Activated CD4-positive, alpha-beta T cell treated with anti-CD3 and anti-CD28 coated beads for 36 hours (primary cell): ENCODE measurements at places on chromosomes 3 and 15.
A peak's percentile ranks its signal among the peaks of the same experiment; 100 is the strongest.

DNA sequence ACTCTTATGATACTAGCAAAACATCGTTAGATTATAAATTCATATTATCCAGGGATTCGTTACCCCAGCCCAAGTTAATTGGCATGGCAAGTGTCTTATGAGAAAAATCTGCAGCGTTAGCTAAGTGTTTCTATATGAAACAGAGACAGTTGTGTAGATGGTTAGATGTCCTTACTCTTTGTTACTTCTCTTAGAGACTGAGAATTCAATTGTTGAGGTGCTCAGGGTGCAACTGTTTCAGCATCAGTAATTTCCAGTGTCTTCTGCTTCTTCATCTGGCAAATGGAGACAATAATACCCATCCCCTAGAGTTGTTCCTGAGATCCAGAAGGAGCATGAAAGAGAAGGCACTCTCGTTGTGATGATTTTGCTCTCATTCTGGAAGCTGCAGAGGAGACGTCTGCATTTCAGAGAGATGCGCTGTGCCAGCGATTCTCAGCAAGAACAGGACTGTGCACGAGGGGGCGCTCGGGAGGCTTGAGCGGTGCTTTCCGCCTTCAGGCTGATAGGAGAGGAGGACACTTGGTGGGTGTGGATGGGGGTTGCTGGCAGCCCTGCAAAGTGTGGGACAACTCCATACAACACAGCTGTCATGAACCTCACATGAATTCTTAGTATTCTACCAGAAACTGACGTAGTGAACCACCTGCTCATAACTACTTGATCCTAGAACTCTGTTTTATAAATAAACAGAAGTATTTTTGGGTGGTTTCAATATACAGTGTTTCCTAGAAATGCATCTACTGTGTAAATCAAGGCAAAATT is 39.7 kb upstream of the SPSB4 start:
- H3K4me3 ChIP-seq: no peak overlapping the region
- H3K36me3 ChIP-seq: no peaks in the 10 kb centered on the region
- DNase-seq: peak; percentile 93
- H3K27me3 ChIP-seq: peaks cover 12% of the 10 kb centered on the region
- H3K27ac ChIP-seq: no peak overlapping the region

GRCh38 chr15:27706300-27706699 is 392.8 kb downstream of the OCA2 start:
- H3K4me3 ChIP-seq: no peak overlapping the region
- no peaks in the 10 kb centered on the region for H3K27me3 ChIP-seq
- DNase-seq: no peak
- no peak overlapping the region for H3K27ac ChIP-seq
- H3K4me1 ChIP-seq: no peaks in the 10 kb centered on the region
- H3K36me3 ChIP-seq: no peaks in the 10 kb centered on the region

DNA sequence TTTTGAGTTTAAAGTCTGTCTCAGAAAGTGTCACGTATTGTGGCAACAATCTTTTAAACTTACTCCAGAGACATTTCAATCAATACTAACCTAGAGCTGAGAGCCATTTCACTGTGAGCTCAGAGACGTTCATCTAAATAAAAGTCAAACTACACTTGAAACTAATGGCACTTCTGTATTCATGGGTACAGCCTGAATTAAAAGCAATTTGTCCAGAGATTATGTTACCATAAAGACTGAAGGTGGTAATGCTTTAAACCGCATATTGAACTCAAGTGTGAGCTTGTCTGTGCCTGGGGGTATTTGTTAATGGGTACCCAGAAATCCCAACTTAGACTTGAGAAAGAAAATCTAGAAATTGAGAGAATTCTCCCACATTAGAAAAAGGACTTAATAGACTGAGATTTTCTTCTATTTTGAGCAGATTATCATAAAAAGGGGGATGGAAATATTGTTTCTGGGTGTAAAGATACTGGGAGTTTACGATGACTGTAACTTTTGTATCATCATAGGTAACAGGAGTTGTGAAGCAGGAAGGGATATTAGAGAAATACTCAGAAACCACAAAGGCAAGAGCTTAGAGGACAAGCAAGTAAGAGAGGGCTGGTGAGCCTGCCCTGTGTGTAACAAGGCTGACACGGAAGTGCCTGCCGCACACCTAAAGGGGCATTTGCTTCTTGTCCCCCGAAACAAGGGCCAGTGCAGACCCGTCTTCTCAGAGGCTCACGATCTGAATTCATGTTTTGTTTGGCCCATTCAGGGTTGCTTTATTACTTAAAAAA is 36.9 kb downstream of the LRIG1 start:
- H3K27me3 ChIP-seq: peaks cover 2% of the 10 kb centered on the region
- H3K4me1 ChIP-seq: peaks cover 52% of the 10 kb centered on the region
- peaks cover 16% of the 10 kb centered on the region for H3K36me3 ChIP-seq
- no peak for DNase-seq

- no peaks in the 10 kb centered on the region for H3K36me3 ChIP-seq
- peaks cover 6% of the 10 kb centered on the region for H3K4me1 ChIP-seq
- no peak overlapping the region for H3K4me3 ChIP-seq
- peaks cover 3% of the 10 kb centered on the region for H3K27me3 ChIP-seq
- H3K27ac ChIP-seq: no peak overlapping the region
Measured at GRCh38 chr3:127762077-127762786, 60.1 kb downstream of the MGLL start.

GRCh38 chr3:147740928-147741327 is 331.8 kb downstream of the ZIC1 start:
- DNase-seq: no peak
- no peak overlapping the region for H3K27ac ChIP-seq
- H3K27me3 ChIP-seq: no peaks in the 10 kb centered on the region
- H3K36me3 ChIP-seq: no peaks in the 10 kb centered on the region
- no peaks in the 10 kb centered on the region for H3K4me1 ChIP-seq

GRCh38 chr15:41965441-41966413 is 6.6 kb downstream of the EHD4 start:
- DNase-seq: peak; percentile 23
- H3K27me3 ChIP-seq: no peaks in the 10 kb centered on the region
- H3K4me3 ChIP-seq: no peak overlapping the region
- peaks cover 35% of the 10 kb centered on the region for H3K36me3 ChIP-seq

- no peaks in the 10 kb centered on the region for H3K36me3 ChIP-seq
- H3K4me3 ChIP-seq: no peak overlapping the region
- no peak overlapping the region for H3K27ac ChIP-seq
- H3K27me3 ChIP-seq: no peaks in the 10 kb centered on the region
- no peaks in the 10 kb centered on the region for H3K4me1 ChIP-seq
Measured at GRCh38 chr3:159356606-159357005, 554.8 kb downstream of the MFSD1 start.

DNA sequence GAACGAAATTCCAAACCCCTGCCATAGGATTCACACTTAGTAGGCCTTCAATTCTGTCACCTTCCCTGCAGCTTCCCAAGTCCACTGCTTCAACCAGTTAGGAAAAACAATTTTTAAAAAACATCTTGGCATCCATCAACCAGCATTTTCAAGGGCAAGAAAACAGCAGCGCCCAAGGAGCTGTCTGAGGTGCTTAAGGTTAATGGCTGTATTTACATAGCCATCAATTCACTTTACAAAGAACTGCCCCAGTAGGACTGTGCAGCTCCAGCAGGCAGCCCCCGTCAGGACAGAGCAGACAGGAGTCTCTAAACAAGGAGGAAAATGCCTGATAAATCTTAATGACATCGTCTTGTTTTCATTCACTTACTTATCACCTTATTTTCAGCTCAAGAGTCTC is 13.3 kb downstream of the TAFA4 start:
- H3K4me1 ChIP-seq: no peaks in the 10 kb centered on the region
- DNase-seq: no peak
- no peak overlapping the region for H3K4me3 ChIP-seq
- no peak overlapping the region for H3K27ac ChIP-seq

GRCh38 chr15:58932710-58933280 is 684 bp downstream of the SLTM start:
- H3K4me1 ChIP-seq: peaks cover 17% of the 10 kb centered on the region
- H3K27me3 ChIP-seq: no peaks in the 10 kb centered on the region
- no peak for DNase-seq

GRCh38 chr3:115857518-115858136 is 234.3 kb downstream of the GAP43 start:
- no peak overlapping the region for H3K27ac ChIP-seq
- DNase-seq: no peak

DNA sequence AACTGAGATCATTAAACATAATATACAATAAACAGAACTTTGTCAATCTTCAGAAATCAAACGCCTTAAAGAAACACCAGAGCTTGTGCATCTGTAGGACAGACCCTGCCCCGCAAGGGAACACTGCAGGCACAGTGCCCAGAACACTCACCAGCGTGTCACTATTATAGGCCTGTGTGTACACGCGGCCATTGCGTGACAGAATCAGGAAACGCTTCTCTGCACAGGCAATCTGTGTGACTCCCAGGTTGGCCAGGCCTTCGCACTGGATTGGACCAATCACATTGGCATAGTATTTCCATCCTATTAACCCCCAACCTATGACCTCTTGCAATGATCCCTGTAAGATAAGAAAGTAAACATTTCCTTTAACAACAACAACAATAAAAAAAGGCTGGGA is 52.9 kb downstream of the HERC2 start:
- H3K4me3 ChIP-seq: no peak overlapping the region
- H3K27ac ChIP-seq: no peak overlapping the region
- no peak for DNase-seq
- H3K27me3 ChIP-seq: no peaks in the 10 kb centered on the region
- no peaks in the 10 kb centered on the region for H3K4me1 ChIP-seq
